ENCODE measurements at places on chromosomes 6 and 20.

- DNase-seq = no peak
Observed at GRCh38 chr6:35599761-35600658, 87.3 kb upstream of the TULP1 start.

DNA sequence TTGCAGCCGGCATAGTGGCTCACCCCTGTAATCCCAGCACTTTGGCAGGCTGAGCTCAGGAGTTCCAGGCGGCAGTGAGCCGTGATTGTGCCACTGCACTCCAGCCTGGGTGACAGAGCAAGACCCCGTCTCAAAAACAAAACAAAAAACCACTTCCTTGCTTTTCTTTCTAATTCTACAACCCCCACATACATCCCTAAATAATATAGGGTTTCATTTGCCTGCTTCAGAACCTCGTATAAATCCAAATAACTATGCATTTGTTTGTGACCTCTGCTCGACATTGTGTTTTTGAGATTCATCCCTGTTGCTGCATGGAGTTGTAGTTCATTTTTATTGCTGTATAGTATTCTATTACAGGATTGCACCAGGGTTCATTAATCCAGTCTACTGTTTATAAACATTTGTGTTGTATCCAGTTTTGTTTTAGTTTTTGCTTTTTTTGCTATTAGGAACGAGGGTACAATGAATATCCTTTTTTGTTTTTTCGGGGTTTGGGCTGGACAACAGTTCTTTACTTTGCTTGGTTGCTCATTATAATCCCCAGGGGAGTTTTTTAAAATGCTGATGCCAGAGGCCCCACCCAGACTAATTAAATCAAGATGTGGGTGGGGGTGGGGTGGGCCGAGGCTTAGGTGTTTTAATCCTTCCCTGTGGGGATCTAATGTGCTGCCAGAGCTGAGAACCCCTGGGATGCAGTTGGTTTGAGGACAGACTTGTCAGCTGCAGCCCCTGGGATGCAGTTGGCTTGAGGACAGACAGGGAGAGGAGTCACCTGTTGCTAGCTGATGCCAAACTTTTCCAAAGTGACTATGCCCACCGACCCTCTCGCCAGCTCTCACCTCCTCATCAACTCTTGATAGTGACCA, 2.4 kb upstream of the SNAI1 start:
- no peak for DNase-seq

GRCh38 chr6:55069132-55069781, 105.1 kb upstream of the HCRTR2 start:
- DNase-seq = no peak

DNA sequence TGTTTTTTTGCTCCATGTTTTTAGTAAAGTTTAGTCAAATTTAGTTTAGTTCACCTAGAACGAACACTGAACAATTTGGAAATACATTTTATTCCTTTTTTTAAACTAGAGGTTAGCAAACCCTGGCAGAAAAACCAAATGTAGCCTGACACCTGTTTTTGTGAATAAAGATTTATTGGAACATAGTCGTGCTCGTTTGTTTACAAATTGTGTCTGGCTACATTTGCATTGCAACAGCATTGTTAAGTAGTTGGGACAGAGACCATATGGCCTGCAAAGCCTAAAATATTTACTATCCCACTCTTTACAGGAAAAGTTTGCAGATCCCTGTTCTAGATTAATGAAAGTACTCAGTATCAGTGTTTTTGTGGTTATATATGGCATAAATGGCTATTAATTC, 56.9 kb downstream of the CD109 start:
- no peak for DNase-seq

GRCh38 chr20:62887152-62887859, 25.7 kb upstream of the TCFL5 start:
- peak; percentile 44 for DNase-seq

DNA sequence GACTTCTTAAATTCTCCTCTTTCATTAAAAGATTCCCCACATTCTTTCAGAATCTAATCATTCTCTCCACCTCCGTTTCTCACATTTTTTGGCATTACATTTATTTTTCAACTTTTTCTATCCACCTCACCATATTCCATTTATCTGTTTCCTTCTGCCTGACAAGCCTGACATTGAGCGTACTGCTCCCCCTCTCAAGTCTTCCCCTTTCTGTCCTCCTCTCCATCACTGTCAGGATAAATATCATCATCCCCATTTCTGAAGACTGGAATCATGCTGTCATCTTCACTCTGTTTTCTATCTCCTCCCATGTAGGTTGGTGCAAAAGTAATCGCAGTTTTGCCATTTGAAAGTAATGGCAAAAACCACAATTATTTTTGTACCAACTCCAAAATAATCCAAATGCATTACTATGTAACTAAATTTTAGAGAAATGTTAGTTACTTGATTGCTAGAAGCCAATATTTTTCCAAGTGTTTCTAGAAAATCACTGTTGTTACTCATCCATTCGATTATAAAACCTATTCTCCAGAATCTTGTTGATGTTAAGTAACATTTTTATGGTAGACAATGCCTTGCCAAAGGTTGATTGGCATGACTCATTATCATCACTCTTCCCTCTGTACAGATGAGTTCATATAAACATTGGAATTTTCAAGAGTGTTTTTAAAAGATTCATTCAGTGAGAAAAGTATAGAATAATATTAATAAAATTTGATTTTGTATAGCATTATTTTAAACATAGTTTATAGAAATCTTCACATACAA, 292.3 kb upstream of the RNF217 start:
- no peak for DNase-seq

DNA sequence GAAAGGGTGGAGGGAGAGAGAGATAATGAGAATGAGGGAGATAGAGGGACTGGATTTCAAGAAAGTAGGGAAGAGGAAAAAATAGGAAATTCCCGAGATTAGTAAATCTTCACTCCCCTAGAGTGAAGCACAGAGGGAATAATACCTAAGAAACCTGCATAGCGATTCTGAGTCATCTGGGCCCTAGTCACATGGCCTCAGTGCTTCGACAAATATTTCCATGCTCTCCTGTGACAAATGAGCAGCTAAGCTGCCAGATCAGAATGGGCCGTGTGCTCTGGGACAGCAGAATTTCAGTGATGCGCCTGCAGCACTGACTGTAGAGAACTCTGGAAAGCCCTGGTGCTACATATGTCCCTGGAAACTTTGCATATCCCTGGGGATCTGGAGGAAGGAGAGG, 48.6 kb upstream of the GRIK2 start:
- DNase-seq = no peak

GRCh38 chr6:37204014-37204751, 34.2 kb downstream of the PIM1 start:
- DNase-seq = no peak

GRCh38 chr6:25038999-25039398, 103.2 kb upstream of the RIPOR2 start:
- no peak for DNase-seq

- no peak for DNase-seq
Observed at GRCh38 chr20:25496968-25497401, 88.3 kb downstream of the NINL start.

GRCh38 chr6:148580442-148580841, 166.4 kb upstream of the UST start:
- DNase-seq = no peak

- DNase-seq = peak; percentile 23
Observed at GRCh38 chr6:149095842-149096241, 221.7 kb upstream of the TAB2 start.

DNA sequence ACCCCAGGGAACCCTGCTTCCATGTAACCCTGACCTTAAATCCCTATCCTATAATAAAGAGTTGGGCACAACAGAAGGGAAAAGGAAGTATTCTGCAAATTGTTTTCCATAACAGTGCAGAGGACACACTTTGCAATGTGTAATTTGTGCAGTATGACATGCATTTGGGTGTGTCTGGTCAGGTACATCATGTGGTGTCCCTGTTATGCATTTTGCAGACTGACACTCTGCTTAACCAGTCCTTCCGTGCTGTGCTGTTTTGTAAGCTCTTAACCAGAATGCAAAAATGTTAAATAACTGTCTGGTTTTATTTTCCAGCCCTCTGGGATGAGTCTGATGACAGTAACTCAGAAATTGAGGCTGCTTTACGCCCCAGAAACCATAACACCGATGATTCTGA, 57.0 kb upstream of the XRN2 start:
- no peak for DNase-seq

GRCh38 chr6:139308936-139309603, 17.3 kb upstream of the TXLNB start:
- no peak for DNase-seq

DNA sequence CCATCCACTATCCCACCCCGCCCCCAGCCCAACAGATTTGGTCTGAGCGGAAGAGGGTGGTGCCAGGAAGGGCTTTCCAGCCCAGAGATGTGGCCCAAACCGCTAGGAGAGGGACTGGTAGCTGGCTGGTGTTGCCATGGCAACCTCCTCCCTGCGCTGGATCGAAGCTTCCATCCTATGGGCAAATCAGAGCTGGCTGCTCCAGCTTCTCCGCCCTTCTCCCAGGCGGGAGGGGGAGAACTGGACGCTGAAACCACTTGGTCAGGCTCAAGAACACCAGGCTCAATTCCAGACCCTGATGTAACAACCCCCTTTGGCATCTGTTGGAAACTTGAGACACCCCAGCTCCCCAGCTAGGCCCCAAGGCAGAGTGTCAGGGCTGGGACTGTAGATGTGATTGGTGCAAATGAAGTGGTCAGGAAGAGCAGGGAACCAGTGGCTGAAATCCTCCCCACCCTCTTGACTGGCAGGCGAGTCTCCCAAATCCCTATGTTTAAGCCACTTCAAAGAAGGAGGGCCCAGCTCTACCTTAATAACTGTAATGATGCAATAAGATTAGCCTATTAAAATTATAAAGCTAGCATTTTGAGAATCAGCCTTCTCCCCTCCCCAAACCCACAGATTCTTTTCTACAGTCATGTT, 4.2 kb downstream of the RIMS4 start:
- DNase-seq = no peak

- no peak for DNase-seq
Observed at GRCh38 chr6:141969201-141969600, 163.5 kb upstream of the GJE1 start.

DNA sequence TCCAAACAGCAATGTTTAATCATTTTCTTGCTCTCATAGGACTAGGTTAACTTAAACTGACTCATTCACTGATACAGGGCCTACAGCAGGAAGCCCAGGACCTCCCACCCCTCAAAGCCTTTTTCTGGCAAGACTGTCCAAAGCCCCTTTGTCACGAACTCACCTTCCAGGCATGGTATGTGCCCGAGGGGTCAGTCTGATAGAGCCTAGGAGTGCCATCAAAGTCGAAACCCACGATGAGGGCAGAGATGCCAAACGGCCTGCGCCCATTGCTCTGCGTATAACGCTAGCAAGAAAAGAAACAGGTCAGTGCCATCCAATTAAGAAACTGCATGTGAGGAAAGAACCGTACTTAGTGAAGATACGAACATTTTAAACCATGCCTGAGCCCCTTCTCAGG, 4.3 kb downstream of the PSMA7 start:
- DNase-seq = no peak

DNA sequence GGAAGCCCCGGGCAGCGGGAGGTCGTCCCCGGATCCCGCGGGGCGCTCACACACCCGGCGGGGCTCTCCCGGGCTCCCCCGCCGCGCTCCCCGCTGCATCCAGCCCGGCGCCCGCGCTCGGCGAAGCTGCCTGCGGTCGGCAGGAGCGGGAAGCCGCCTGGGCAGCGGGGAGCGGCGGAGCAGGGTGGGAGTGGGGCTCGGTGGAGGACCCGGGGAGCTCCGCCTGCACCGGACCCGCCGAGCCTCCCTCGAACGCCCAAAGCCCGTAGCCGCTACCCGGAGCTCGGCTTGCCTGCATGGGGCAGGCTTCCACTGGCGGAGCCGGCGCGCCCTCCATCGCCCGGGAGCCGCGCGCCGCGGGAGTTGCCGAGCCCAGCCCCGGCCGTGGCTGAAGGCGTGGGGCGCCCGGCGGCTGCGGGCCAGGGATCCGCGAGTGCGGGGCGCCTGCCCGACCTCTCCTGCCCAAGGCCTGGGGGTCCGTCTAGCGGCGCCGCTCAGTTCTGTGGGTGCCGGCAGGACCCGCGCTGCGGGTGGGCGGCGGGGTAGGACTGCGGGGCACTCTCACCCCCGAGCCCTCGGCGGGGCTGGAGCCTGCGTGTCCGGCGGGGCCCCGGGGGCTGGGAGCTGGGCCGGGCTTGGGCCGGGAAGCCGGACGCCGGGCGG, 671 bp downstream of the CDH4 start:
- DNase-seq = no peak

GRCh38 chr6:107735906-107736635, 88.0 kb downstream of the SCML4 start:
- no peak for DNase-seq

- no peak for DNase-seq
Observed at GRCh38 chr20:11676630-11677287, 240.9 kb upstream of the BTBD3 start.

- no peak for DNase-seq
Observed at GRCh38 chr6:51300510-51300909, 481.8 kb downstream of the TFAP2B start.

- no peak for DNase-seq
Observed at GRCh38 chr6:88301256-88301655, 135.1 kb upstream of the CNR1 start.

- DNase-seq = no peak
Observed at GRCh38 chr20:24697411-24697810, 228.0 kb downstream of the SYNDIG1 start.

DNA sequence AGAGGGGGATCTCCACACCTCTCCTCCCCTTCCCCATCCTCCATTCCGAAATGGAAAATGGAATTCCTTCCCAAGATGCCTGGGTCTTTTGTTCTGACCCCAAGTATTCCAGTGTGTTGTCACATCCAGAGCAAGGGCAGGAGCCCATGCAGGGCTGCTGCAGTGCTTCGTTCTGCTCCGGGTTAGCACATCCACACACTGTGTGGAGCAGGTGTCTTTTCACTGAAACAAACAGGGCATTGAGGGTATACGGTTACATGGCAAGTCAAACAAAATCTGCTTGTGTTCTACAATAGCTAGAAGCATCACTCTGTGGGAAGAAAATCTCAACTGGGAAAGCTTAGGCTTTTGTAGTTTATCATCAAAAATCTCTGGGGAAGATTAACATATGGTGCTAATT, 56.9 kb downstream of the LYRM2 start:
- DNase-seq = no peak

DNA sequence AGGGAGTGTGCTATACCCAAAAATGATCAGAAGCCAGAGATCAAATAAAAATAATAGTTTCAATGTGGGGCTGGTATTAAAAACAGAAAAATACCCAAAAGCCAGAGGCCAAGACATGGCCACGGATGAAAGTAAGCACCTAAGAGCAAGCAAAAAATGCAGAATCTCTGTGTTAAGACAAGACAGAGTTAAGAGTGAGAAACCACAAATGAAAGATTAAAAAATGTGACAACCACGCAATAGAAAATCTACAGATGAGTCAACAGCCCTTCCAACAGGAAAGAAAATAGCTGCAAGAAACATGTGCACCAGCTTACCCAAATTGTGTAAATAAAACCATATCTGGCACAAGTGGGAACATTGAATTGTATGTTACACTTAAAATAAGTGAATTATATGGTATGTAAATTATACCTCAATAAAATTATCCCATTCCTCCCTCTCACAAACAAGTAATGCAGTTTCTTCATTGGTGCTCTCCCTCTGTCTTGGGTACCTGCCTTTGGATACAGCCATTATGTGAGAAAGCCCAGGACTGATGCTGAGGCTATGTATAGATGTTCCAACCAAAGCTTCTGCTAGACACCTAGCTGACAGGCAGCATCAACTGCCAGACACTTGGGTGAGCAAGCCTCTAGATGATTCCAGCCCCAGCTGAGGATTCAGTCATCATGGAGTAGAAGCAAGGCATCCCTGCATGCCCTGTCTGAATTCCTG, 55.3 kb upstream of the UFL1 start:
- no peak for DNase-seq

- DNase-seq = no peak
Observed at GRCh38 chr6:13377054-13377758, 48.9 kb upstream of the TBC1D7 start.

All from CD4-positive, alpha-beta T cell (primary cell).